CD4-positive, alpha-beta T cell treated with Interleukin-17A for 4 hours (primary cell): ENCODE measurements at places on chromosomes 12 and 14.
A peak's percentile ranks its signal among the peaks of the same experiment; 100 is the strongest.

DNA sequence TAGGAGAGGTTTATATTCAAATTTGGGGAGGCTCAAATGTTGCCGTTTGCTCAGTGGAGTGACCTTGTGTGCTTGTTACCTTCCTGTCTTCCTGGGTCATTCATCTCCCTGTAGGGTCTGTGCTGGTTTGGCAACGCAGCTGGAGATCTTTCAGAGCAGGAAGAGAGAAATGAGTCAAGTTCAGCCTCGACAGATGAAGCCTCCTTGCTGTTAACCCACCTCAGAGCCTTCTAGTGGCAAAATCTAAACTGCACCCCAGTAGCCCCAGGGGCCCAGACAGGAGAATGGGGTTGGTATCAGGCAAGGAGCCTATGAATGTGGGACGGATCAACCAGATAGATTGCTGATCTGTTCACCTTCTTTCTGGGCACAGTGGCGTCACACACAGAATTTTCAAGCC lies 999.3 kb downstream of the VRK1 start:
- DNase-seq = peak; percentile 19

- DNase-seq = peak; percentile 5
Measured at GRCh38 chr14:34220921-34221320, 241.1 kb downstream of the SPTSSA start.

DNA sequence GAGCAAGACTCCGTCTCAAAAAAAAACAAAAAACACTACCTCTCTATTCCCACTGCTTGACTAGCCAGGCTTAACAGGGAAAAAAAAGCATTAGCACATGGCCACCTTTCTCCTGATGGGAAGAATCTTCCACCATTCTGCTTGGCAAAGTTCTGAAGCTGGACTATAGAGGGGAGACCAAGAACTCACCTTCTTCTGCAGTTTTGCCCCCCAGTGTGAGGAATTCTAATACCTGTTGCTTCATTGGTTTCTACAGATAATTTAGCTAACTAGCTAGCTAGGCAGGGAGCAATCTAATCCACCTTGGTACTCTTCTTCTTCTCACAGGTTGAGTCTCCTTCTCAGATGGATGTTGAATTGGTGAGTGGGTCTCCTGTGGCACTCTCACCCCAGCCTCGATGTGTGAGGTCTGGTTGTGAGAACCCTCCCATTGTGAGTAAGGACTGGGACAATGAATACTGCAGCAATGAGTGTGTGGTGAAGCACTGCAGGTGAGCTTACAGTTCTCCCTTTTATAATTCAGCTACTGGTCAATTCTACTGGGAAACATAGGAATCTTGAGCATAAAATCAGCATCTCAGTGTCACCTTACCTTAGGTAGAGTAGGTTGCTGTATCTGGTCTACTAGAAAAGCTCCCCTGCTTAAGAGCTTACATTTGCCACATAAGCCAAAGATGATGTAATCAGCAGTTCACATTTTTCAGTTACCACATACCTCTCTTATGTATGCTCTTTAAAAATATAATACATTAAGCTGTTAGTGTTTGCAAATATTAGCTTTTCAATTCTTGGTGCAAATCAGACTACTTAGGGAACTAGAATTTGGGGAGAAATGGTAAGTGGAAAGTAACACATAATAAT lies 16.0 kb downstream of the METTL3 start:
- DNase-seq = no peak

GRCh38 chr14:76201162-76201561 lies 49.4 kb downstream of the GPATCH2L start:
- DNase-seq = no peak

GRCh38 chr14:67218126-67218525 lies 23.1 kb upstream of the PALS1 start:
- no peak for DNase-seq

DNA sequence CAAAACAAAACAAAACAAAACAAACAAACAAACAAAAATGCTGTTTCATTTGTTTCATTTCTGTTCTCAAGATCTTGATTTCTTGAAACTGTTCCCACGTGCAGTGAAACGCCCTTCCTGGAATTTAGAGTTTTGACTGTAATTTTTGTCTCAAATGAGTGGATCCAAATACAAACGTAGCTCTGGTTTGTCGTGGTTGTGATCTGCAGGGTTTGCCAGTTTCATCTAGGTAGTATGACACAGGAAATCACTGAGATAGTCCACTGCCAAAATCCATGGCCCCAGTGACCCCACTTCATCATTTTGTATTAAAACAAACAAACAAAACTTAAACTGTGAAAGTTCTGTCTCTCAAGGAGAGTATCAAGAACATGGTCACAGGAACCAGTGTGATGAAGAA lies 838.6 kb downstream of the BCL11B start:
- DNase-seq = no peak

DNA sequence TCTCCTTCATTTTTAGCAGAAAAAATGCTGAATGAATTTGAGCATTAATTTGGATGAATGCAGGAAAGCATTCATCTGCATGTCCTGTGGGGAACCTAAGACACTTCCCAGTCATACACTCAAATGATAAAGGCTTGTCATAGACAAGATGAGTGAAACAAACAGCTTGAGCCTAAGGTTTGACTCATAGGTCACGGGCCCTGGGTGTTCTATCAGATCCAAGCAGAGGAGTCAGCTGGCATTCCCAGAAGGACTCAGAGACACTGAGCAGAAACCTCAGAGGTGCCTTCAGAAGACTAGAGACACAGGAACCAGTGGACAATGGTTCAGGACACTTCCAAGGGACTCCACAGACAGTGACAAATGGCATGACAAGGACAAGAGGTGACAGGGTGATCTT lies 183.9 kb downstream of the NTF3 start:
- DNase-seq = no peak

- no peak for DNase-seq
Measured at GRCh38 chr12:80041071-80041470, 58.3 kb upstream of the OTOGL start.

DNA sequence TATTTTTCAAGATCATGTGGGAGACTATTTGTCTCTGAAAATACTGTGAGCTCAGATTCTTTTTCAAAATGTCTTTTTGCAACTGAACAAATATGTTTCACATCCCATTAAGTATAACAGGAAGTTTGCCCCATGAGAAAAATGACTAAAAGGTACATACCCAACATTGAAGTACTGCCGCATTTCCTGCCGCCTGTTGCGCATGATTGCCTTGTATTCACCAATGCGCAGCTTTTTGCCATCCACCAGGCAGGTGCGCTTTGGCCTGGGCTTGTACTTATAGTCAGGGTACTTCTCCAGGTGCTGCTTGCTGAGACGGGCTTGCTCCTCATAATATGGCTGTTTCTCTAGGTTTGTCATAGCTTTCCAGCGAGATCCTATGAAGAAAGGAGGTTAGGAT lies 413.2 kb downstream of the SOX5 start:
- DNase-seq = no peak

DNA sequence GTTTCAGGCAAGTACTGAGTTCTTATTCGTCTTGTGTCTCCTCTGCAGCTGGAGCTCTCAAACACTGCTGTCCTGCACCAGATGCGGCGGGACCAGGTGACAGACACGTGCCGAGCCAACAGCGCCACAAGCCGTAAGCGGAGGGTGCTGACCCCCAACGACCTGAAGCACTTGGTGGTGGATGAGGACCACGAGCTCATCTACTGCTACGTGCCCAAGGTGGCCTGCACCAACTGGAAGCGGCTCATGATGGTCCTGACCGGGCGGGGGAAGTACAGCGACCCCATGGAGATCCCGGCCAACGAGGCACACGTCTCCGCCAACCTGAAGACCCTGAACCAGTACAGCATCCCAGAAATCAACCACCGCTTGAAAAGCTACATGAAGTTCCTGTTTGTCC lies 201.2 kb downstream of the SLC41A2 start:
- no peak for DNase-seq

- DNase-seq = no peak
Measured at GRCh38 chr14:72517736-72518135, 376.2 kb downstream of the DPF3 start.

DNA sequence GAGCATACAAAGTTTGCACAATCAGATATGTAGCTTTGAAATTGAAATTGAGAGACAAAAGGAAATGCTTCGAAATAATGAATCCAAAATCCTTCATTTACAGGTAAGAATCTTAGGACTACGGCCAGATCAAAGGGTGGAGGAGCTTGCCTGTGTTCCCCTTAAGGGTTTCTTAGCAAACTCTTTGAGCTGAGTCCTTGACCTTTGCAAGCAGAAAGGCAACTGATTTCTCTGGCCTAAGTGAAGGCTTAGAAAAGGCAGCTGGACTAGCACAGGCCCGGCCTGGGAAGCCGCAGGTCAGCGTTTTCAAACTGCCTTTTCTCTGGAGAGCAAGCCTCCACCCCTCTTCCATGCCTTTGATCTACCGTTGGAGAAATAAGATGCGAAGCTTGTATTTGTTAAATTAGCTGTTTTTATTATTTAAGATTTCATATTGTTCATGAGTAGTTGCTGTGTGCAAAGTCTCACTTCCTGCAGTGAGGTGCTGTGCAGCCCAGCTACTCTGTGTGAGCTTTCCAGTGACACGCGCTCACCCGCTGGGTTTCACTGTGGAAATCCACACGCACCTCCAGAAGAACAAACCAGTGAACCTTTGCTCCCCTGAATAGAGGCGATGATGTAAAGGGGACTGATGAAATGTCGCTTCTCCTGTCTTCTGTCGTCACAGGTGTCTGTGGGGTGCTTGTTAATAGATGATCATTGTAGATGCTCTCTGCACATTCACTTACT lies 25.0 kb upstream of the AMN start:
- no peak for DNase-seq

- DNase-seq = no peak
Measured at GRCh38 chr14:49851813-49852212, 775 bp downstream of the NEMF start.

DNA sequence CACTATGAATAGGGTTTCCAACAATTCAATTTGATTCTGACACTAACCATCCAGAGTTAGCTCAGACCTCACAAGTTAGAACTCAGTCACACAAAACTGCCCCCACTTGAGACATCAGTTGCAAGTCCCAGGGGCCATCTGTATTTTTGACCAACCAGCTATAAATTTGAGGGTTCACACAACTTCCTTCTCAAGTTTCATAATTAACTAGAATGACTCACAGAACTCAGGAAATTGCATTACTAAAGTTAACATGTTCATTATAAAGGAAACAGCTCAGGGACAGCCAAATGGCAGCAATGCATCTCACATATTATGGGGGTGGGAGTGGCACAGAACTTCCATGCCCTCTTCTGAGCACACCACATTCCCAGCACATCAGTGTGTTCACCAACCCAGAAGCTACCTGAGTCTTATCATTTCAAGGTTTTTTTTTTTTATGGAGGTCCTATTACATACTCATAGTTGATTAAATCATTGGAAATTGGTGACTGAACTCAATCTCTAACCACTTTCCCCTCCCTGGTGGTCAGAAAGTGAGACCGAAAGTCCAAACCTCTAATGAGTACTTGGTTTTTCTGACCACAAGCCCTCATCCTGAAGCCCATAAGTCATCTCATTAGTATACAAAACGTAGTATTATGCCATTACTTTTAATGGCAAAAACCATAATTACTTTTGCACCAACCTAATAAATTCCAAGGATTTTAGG lies 1721.5 kb upstream of the SEL1L start:
- DNase-seq = no peak

- peak; percentile 84 for DNase-seq
Measured at GRCh38 chr14:99252940-99253868, 18.8 kb downstream of the BCL11B start.

GRCh38 chr12:62190689-62191490 lies 69.3 kb upstream of the USP15 start:
- no peak for DNase-seq

DNA sequence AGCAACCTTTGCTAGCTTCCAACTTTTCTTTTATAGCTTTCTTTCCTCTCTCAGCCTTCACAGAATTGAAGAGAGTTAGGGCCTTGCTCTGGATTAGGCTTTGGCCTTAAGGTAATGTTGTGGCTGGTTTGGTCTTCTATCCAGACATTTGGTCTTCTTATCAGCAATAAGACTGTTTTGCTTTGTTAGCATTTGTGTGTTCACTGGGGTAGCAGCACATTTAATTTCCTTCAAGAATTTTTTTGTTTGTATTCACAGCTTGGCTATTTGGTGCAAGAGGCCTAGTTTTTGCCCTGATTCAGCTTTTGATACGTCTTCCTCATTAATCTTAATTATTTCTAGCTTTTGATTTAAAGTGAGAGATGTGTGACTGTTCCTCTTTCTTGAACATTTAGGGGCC lies 130.8 kb downstream of the RAD51B start:
- no peak for DNase-seq

GRCh38 chr12:26746121-26746714 lies 86.8 kb downstream of the ITPR2 start:
- DNase-seq = no peak

DNA sequence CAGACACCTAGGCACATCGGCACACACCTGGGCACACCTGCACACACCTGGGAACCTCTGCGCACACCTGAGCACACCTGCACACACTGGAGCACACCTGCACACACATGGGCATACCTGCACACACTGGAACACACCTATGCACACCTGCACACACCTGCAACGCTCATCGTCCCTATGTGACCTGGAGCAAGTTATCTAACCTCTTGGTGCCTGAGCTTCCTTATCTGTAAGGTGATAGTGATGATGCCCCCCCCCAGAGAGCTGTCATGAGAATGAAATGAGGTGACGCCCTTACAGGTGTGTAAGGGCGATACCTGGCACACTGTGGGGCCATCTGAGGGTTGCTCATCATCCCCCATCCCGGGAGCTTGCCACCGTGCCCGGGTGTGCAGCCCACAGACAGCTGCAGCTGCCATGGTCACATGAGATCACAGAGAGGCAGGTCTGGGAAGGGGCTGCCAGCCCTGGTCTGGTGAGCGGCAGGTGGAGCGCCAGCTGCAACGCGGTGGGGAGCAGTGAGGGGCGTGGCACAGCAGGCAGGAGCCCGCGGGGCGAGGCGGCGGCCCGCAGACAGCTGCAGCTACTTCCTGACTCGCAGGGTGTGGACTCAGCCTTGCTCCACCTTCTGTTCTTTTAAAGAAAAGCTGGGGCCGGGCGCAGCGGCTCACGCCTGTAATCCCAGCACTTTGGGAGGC lies 59.9 kb upstream of the FBRSL1 start:
- peak; percentile 81 for DNase-seq

GRCh38 chr12:131782061-131782460 lies 46.1 kb upstream of the MMP17 start:
- no peak for DNase-seq

- no peak for DNase-seq
Measured at GRCh38 chr14:96256407-96256806, 397 bp downstream of the BDKRB1 start.

DNA sequence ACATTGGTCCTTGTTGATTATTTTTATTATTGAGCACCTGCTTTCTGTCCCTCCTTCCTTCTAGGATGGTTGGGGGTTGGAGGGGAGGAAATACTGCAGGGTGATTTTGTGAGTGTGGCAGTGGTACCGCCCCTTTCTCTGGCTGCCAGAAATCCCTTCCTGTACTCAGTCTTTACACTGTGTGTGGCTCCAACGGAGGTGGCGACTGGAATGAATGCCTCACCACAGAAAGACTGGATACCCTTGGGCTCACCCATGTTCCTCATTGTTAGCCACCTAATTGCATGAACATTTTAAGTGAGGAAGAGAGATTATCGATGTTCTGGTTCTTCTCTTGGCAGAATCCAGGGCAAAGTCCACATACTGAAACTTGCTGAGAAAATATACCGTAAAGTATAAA lies 272.0 kb upstream of the E2F7 start:
- DNase-seq = no peak

GRCh38 chr14:92513204-92513965 lies at the start of gene RIN3:
TSS of gene RIN3 (plus strand) at chr14:92513781. CDS start at chr14:92513933, 152 bp downstream.
- peak; percentile 51 for DNase-seq

GRCh38 chr14:101476916-101477553 lies 84.3 kb upstream of the DIO3 start:
- DNase-seq = no peak

GRCh38 chr12:57444744-57445143 lies 10.2 kb downstream of the INHBC start:
- no peak for DNase-seq
